Astrocyte of the spinal cord (primary cell): ENCODE measurements at places on chromosomes 1 and 21.

GRCh38 chr21:43191971-43192370 lies 23.2 kb downstream of the CRYAA start:
- no peak for DNase-seq

- peak; percentile 72 for DNase-seq
These were observed 32.1 kb upstream of the KCNE1 start for GRCh38 chr21:34544032-34544496.

DNA sequence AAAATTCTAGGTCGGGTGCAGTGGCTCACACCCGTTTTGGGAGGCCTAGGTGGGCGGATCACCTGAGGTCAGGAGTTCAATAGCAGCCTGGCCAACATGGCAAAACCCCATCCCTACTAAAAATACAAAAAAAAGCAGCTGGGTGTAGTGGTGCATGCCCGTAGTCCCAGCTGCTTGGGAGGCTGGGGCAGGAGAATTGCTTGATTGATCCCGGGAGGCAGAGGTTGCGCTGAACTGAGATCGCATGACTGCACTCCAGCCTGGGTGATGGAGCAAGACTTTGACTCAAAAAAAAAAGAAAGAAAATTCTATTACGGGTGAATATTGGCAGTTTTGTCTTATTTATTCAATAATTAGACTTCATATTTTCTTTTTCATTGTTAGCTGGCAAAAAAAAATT lies 62.1 kb downstream of the SNX7 start:
- no peak for DNase-seq

- DNase-seq: peak; percentile 90
These were observed 40.7 kb downstream of the CASQ2 start for GRCh38 chr1:115727706-115728249.

DNA sequence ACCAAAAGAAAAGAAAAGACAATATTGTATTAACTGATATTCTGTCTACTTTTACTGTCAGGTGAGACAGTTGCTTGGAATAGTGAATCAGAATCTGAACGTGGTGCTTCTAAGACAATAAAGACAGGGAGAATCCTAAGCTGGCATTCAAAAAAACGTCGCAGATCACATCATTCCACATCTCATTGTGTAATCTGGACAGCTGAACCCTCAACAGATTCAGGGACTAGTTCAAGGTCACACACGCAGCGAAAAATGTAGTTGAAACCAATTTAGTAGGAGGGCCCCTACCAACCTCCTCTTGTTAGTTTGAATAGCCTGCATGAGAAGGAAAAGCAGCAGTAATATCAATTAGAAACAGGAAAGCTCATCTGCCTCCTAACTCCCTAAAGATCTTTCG lies 46.4 kb upstream of the KRTAP19-8 start:
- DNase-seq: no peak

DNA sequence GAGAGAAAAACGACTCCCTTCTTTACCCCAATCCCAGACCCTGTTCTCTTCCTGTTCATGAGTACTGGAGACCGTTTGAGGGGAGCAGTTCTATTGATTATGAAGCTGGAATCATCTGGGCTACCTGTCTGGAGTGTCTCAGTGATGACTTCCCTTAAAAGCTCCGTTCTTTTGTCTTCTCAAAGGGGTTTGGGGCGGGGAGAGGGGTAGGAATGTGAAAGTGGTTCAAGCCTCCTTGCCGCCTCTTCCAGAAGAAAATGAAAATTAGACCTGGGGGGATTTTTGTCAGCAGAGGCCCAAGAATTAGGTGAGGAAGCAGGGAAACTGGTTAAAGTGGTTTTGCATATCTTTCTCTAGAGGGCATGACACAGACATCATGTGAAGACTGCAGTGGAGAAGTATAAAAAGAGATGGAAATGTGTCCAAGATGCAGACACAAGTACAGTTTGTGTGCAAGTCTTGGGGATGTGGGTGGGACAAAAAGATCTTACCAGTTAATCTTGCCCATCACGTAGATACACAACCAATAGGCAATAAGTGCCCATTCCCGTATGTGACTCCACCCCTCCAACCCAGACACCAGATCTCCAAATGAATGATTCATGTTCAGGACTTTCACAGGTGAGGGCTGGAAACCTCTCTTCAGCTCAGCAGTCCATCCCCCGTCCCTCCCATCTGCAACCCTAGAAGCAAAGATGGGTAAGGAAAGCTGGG lies 470 bp upstream of the MTMR11 start:
- DNase-seq: peak; percentile 66

DNA sequence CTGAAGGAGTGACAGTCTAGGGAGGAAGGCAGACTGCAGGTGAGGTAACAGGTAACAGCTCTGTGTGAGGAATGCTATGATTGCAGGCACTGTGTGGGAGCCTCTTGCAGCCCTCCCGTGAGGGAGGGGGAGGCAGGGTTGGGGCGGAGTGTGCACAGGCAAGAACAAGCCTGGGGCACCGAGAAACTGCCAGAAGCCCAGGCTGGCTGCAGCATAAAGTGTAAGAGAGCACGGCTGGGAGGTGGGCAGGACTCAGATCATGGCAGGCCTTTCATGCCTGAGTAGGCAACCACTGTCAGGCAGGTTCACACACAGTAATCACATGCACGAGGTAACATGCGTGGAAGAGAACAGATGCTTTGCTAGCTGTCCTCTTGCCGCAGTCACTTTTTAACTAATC lies 11.3 kb upstream of the RHEX start:
- DNase-seq: no peak

GRCh38 chr1:153536012-153536670 lies 350 bp upstream of the S100A6 start:
- peak; percentile 86 for DNase-seq

GRCh38 chr1:80673935-80674597 lies 1126.7 kb upstream of the ADGRL2 start:
- DNase-seq: no peak

GRCh38 chr1:84433258-84434080 lies 35.2 kb downstream of the DNASE2B start:
- DNase-seq: peak; percentile 84

- no peak for DNase-seq
These were observed 3.5 kb downstream of the HHAT start for GRCh38 chr1:210332233-210332632.

GRCh38 chr1:151644001-151644400 lies 32.2 kb downstream of the SNX27 start:
- DNase-seq: no peak

GRCh38 chr21:38249256-38249655 lies 7.5 kb upstream of the KCNJ15 start:
- DNase-seq: no peak

GRCh38 chr1:8092657-8093056 lies 66.5 kb upstream of the ERRFI1 start:
- DNase-seq: no peak

DNA sequence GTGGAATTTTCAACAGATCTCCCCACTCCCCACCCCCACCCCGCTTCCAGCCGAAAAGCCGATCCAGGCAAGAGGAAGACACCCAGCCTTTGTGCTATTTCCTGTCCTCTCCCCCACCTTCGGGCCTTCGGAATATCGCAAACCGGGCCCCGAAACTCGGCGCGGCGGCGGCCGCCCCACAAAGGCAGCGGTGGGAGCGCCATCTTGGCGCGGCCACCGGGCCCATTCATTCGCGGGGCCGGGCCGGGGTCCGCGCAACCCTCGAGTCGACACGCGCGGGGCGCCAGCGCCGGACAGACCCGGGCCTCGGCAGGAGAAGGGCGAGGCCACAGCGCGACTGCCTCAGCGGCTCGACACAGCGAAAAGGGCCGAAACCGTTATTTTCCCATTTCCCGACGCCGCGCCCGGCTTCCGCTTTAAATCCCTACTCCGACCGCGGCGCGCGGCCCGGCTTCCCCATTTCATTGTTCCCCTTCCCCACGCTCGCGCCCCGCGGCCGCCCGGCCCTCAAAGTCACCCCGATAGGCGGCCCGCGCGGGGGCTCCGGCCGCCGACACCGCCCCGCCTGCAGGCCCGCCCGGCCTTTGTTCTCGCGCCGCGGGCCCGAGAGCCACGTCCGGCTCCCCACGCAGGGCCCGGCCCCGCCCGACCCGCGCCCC lies 911 bp downstream of the GNB1 start:
- no peak for DNase-seq

- DNase-seq: peak; percentile 98
These were observed 20.0 kb upstream of the BCAR3 start for GRCh38 chr1:93701629-93702028.

DNA sequence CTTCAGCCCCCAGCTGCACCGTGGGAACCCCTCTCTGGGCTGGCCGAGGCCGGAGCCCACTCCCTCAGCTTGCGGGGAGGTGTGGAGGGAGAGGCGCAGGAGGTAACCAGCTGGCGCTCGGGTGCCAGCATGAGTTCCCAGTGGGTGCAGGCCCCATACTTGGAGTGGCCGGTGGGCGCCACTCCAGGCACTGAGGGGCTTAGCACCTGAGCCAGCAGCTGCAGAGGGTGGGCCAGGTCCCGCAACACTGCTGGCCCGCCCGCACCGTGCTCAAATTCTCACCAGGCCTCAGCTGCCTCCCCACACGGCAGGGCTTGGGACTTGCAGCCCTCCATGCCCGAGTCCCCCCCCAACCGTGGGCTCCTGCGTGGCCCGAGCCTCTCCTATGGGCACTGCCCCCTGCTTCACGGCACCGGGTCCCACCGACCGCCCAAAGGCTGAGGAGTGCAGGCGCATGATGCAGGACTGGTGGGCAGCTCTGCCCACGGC lies 47.2 kb downstream of the LRRC53 start:
- DNase-seq: no peak

- DNase-seq: peak; percentile 61
These were observed 424.9 kb downstream of the ADGRL2 start for GRCh38 chr1:82225421-82226185.

DNA sequence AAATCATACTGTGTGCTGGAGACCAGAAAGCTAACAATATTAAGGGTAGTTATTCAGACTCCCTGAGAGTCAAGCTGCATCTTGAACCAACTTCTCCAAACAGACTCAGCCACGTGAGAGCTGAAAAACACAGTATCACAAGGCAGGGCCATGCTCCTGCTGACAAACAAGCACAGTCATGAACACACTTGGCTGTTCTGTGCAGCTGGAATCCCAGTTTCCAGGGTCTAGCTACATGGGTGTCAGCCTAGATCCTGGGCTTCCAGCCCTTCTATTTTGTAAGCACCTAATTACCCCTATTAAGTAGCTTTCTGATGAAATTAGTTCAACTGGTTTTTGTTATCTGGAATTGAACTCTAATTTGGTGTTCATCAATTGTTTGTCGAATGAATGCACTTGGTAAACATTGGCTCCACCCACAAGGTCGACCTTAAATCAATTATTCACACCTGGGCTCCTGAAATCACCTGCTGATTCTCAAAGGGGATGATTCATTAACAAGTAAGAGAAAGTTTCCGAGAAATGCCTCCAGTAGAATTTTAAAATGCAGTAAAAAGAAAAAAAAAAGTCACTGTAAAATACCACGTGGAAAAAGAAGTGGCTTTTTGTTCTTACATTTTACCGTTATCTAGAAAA lies 179.3 kb downstream of the ZC3H11B start:
- no peak for DNase-seq

DNA sequence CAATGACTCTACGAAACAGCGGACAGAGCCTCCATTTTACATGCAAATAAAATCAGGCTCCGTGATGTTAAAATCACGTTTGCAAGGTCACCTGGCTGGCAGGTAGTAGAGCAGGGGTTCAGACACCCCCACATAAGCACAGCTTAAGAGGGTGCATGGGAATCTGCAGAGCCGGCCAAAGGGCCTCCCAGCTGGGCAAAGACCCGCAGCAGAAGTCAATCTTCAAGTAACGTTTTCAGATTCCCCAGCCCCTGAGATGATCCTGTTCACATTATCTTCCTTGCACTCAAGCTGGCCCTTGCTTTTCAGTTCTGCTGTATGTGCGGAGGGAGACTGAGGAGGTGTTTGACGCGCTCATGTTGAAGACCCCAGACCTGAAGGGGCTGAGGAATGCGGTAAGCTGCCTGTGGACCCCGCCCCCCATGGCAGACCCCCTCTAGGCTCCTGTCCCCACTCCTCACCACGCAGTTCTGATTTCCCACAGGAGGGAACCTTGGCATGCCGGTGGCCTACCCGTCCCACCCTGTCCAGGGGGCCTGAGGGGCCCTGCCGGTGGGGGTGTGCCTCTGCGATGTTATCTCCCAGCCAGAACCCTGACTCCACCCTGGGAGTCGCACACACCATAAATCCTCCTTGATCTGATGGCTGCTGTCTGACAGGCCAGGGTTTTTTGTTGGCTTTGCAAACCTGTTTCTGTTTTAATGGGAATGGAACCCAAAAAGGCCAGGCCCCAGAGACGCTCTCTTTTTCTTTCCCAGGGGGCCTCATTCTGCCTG lies 28.2 kb downstream of the GRHL3 start:
- DNase-seq: no peak

DNA sequence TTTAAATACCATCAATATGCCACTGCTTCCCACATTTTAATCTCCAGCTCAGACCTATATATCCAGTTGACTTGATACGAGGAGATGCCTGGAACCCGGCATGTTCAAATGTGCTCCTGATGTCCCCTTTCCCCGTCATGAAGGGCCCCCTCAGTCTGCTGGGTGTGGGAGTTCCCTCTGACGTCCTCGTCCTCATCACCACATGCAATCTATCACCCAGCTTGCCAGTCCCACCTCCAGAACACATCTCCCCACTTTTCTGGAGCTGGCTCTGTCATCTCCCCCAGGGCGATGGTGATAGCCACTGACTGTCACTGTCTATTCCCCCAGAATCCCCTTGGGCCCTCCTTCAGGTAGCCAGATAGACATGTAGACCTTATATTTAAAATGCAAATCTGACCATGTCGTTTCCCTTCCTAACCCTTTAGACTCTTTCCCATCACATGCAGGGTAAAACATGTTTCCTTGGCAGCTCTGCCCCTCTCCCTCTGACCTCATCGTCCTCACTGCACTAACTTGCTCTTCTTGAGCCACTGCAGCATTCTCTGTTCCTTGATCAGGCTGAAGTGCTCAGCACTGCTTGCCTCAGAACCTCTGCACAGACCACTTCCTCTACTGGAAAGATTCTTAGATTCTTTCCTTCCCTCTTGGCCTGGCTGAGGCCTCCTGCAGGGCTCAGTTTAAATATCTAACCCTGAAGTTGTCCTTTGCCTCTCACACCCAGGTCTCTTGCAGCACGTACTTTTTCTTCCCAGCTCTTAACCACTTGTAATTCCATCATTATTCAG lies 7.4 kb downstream of the AZIN2 start:
- DNase-seq: peak; percentile 52

DNA sequence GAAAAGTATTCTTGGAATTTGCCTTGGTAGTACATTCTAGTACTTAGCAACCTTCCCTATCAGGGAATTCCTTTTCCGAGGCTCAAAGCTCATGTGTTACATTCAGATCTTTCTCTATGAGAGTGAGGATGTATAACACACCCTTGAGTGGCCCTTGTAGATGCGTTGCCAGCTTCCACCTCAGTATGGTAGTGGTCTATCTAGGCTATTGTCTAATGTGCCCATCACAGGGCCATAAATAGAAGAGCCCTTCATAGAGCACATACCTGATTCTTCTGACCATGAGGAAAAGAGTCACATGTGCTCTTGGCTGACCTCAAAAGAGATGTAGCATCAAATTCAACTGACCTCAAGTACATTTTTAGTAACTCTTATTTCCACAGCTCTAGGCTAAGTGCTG lies 14.0 kb upstream of the ZC3H11B start:
- DNase-seq: no peak

GRCh38 chr1:241356519-241357365 lies at the start of gene RGS7:
RGS7 (minus strand) TSS chr1:241357205.
- peak; percentile 53 for DNase-seq
